ENCODE measurements at places on chromosomes 11 and 22.

GRCh38 chr22:23521441-23522113 lies 58.5 kb downstream of the IGLL1 start:
- peak; percentile 27 for DNase-seq

- no peak for DNase-seq
Observed at GRCh38 chr11:61536676-61537270, 28.2 kb downstream of the LRRC10B start.

DNA sequence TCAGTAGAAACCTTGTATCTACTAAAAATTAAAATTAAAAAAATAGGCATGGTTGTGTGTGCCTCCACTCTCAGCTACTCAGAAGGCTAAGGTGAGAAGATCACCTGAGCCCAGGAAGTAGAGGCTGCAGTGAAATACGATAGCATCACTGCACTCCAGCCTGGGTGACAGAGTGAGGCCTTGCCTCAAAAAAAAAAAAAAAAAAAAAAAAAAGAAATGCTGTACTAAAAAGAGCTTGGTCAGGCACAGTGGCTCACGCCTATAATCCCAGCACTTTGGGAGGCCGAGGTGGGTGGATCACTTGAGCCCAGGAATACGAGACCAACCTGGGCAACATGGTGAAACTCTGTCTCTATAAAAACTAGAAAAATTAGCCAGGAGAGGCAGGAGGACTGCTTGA lies 36.5 kb downstream of the SBF2 start:
- DNase-seq, result no peak

GRCh38 chr22:30488121-30488520 lies 16.3 kb upstream of the SEC14L3 start:
- DNase-seq, result no peak

DNA sequence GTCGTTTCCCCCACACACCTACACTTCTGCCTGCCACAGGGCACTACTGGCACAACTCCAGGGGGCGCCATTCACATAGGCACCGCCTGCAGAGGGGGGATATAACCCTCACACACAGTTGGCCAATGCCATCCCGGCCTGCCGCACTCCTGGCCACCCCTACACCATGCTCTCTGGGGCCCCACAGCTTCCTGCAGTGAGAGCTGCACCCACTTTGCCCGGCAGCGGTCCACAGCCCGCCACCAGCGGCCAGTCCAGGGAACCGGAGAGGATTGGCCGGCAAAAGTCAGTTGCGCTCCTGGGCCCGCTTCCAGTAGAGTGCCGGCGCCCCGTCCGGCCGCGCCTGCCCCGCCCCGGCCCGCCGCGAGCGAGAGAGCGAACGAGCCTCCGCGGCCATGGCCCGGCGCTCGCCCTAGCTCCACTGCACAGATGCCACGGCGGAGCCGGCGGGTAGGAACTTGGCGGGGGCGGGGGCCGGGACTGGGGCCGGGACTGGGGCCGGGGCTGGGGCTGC lies 25.6 kb upstream of the SUSD2 start:
- DNase-seq, result no peak

DNA sequence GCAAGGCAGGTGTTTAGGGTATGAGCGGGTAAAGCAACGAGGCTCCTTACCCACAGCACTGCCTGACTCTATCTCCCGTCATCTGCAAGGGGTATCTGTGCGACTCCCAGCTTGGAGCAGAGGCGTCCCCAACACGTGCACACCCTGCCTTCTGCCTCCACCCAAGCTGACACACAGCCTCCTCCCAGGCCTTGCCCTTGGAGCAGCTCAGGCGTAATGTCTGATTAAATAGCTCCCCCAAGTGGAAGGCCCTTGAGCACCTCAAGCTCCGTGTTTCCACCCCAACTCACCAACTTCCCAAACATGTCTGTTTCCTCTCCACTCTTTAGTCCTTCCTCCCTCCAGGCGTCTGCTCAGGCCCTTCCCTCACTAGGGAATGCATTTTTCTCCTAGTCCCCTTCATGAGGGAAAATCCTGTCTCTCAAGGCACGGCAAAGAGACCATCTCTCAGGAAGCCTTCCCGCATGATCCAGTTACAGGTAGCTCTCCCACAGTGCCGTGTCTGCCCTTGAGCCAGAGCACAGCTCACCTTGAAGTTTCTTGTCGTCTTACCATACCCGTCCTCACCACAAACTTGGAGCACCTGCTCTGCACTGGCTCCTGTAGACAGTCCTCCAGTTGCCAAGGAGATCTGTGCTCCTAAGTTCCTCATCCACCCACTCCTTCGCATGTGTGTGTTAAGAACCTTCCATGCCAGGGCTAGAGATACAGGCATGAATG lies 15.8 kb downstream of the CYB5R2 start:
- DNase-seq, result no peak

DNA sequence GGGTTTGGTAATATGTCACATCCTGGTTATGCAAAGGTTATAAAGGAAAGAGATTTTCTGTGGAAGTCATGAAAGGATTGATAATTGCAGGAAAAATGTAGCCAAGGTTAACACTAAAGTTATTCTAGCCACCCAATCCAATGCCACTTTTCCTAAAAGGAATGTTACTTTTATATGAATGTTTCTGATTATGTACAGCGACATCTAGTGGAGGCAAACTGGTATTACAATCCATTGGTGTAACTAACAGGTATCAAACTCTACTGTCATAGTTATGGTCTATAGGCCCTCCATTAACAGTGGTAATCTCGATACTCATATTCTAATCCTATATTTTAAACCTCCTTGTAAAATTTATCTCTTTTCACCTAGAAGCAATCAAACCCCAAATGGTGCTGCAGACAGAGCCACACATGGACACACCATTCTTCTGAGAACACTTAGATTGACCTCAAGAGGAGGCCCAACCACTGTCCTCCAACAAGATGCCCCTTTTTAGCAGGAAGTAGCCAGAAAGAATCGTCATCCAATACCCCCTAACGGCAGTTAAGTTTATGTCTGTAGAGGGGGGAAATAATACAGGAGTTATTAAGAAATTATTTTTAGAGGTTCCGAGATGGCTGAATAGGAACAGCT lies 74.9 kb upstream of the RAG2 start:
- DNase-seq, result no peak

DNA sequence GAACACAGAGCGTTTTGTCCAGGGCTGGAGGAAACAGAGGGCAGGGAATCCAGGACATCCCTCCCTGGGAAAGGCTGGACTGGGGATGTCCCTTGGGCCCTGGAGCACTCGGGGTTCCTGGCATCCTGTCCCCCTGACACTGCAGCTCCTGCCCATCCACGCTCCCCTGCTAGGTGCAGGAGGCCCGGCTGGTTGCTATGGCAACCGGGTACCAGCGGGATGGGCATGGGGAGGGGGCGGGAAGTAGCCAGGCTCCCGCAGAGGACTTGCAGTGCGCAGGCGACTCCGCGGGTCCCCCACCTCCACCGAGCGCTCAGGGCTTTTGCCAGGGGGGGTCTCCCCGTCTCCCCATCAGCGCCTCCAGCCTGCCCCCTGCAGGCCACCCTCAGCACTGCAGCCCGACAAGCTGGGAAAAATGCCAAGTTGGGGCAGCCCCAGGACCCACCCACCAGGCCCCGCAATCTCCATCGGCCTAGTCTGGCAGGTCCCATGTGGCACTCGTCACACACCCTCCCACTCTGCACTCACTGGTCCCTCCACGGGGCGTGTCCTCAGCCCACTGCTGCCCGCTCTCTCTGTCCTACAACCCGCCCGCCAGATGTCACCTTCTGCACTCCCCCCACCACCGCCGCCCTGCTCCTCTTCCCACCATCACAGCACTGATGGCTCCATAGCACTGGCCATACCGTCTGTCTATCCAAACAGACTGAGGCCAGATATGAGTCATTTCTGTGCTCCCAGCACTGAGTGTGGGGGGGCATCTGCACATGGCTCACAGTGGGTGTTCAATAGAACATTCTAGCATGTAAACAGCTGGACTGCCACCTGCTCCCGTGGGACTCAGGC lies 31.5 kb downstream of the KIAA0930 start:
- DNase-seq, result no peak

GRCh38 chr11:91194546-91194945 lies 971.7 kb upstream of the CHORDC1 start:
- no peak for DNase-seq

- DNase-seq, result no peak
Observed at GRCh38 chr11:57248780-57249383, 11.8 kb upstream of the APLNR start.

- no peak for DNase-seq
Observed at GRCh38 chr11:93520726-93521509, 22.3 kb downstream of the SMCO4 start.

GRCh38 chr11:118434553-118435289 lies 1.6 kb upstream of the KMT2A start:
- no peak for DNase-seq

DNA sequence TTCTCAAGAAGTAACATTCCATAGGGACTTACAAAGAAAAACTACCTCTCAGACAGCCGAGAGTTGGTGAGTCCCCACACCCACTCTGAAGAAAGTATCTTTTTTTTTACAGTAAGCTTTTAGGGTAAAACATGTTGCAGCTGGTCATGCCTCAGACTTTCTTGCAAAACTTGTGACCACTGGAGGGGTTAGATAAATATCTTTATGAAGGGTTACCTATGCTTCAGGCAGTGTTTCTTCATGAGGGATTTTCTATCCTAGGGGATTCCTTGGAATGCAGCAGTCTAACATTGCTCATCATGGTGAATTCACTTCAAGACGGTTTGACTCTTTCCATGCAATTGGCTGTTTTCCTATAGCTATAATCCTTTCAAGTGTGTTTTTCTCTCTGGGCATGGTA lies 20.8 kb upstream of the SNX19 start:
- DNase-seq, result no peak

GRCh38 chr11:66082946-66083698 lies 13.1 kb downstream of the PACS1 start:
- DNase-seq, result no peak

- DNase-seq, result no peak
Observed at GRCh38 chr22:49752598-49753091, 75.0 kb downstream of the BRD1 start.

DNA sequence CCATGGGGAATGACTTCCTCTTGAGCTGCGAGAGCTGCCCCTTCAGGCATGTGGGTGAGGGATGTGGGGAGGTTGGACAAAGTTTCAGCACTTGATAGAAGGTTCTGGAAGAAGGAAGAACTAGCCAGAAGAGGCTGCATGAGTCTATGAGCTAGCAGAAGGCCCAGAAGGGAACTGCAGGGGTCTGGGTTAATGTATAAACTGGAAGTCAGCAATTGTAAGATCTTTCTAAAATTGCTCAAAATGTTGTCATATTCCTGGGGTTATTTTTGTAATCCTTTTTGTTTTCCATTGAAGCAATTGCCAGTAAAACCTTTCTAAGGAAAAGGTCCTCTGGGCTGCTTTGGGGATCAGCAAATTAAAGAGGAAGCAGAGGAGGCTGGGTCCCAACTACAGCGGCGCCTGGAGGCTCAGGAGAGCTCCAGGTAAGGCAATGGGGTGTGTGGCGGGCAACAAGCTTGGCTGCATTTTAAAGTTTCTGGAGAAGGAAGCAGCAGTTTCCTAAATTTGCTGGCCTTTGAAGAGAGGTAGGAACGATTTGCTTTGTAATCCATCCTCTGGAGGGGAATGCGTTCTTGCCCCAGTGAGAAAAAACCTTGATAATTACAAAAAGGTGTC lies 29.2 kb downstream of the ADAMTS15 start:
- DNase-seq, result no peak

DNA sequence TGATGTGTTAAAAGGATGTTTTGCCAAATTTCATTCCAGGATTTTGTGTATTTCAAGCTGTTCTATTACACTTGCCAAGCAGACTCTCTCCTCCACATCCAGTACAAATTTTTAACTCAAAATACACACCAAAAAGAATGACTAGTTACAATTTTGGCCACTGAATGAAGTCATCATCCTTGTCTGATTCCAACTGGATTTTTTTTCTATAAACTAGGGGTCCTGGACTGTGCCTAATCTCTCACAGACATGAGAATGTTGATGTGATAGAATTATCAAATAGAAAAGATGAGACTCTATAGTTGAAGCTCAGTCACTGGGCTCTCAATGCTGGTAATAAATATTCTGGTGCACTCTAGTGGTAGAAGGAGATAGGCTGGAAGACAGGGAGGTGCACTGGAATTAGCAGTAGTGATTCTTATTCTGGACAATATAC lies 85.8 kb downstream of the FANCF start:
- no peak for DNase-seq

Data from stimulated activated CD8-positive, alpha-beta memory T cell treated with anti-CD3 and anti-CD28 coated beads, Interleukin-15, amount 100 ng/mL, for 1 hour (primary cell).